Glutamatergic neuron (in vitro differentiated cells): ENCODE measurements at places on chromosomes 16 and 17. TPM values are rescaled to one million over a fixed set of nuclear protein-coding genes. Genes with fewer than 3 reads are reported as not detected.

CA4 gene
- 0.98 TPM for total RNA-seq

GPRC5B gene
- total RNA-seq = 8.7 TPM

RUSF1 gene
- 48.7 TPM for total RNA-seq

CHP2 gene
- total RNA-seq = not detected

TMEM186 gene
- total RNA-seq = 7.3 TPM

HIGD1B gene
- total RNA-seq = 1.1 TPM

COX6A2 gene
- total RNA-seq = not detected

ABCC1 gene
- total RNA-seq = 29.9 TPM

DLX3 gene
- 0.37 TPM for total RNA-seq

KRTAP1-1 gene
- not detected for total RNA-seq

LLGL1 gene
- 84.6 TPM for total RNA-seq

OR2C1 gene
- total RNA-seq = not detected

HOXB3 gene
- not detected for total RNA-seq

BEAN1 gene
- total RNA-seq = 1.8 TPM

XAF1 gene
- not detected for total RNA-seq

RHOT2 gene
- 208 TPM for total RNA-seq

LONP2 gene
- total RNA-seq = 57.3 TPM

AXIN2 gene
- total RNA-seq = 26.5 TPM

GLP2R gene
- not detected for total RNA-seq

WNT9B gene
- not detected for total RNA-seq

EPX gene
- total RNA-seq = not detected

RAB26 gene
- 292 TPM for total RNA-seq

CD79B gene
- total RNA-seq = not detected

C16orf54 gene
- not detected for total RNA-seq

CNGB1 gene
- 0.91 TPM for total RNA-seq
